ENCODE measurements at places on chromosomes 2 and 18. TPM values are rescaled to one million over a fixed set of nuclear protein-coding genes. Genes with fewer than 3 reads are reported as not detected.

GRCh38 chr2:176126929-176127773 is 2.4 kb upstream of the HOXD8 start:
- DNase-seq, result peak; percentile 53

DNA sequence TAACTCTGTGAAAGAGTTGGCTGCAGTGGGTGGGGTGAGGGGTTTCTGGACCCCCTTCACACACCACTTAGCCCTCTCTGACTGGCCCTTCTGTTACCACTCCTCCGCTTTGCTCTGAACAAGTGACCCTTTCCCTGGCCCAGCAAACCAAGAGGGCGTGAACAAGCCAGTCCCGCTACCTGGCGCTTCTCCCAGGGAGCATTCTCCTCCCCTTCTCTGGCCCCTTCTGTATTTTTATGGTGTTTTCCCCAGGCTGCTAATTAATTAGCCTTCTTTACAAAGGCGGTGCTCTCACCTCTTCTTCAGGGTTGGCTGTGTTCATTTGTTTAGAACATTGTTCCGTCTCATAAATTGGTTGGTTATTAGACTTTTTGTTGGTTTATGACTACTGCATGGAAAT is 180.1 kb downstream of the MGAT5 start:
- DNase-seq, result no peak

- no peak for DNase-seq
These were observed 26.5 kb upstream of the LINC00305 start for GRCh38 chr18:64175432-64175831.

GRCh38 chr2:141957321-141957720 is 173.5 kb downstream of the LRP1B start:
- no peak for DNase-seq

GRCh38 chr2:74756356-74756890 is 77.5 kb upstream of the HK2 start:
- DNase-seq, result no peak

GRCh38 chr2:19031642-19032041 is 326.8 kb downstream of the OSR1 start:
- no peak for DNase-seq

GRCh38 chr2:70937866-70938585 is 2.3 kb downstream of the ATP6V1B1 start:
- DNase-seq, result no peak

GRCh38 chr2:23757686-23758433 is 169.1 kb downstream of the ATAD2B start:
- DNase-seq, result peak; percentile 81

DNA sequence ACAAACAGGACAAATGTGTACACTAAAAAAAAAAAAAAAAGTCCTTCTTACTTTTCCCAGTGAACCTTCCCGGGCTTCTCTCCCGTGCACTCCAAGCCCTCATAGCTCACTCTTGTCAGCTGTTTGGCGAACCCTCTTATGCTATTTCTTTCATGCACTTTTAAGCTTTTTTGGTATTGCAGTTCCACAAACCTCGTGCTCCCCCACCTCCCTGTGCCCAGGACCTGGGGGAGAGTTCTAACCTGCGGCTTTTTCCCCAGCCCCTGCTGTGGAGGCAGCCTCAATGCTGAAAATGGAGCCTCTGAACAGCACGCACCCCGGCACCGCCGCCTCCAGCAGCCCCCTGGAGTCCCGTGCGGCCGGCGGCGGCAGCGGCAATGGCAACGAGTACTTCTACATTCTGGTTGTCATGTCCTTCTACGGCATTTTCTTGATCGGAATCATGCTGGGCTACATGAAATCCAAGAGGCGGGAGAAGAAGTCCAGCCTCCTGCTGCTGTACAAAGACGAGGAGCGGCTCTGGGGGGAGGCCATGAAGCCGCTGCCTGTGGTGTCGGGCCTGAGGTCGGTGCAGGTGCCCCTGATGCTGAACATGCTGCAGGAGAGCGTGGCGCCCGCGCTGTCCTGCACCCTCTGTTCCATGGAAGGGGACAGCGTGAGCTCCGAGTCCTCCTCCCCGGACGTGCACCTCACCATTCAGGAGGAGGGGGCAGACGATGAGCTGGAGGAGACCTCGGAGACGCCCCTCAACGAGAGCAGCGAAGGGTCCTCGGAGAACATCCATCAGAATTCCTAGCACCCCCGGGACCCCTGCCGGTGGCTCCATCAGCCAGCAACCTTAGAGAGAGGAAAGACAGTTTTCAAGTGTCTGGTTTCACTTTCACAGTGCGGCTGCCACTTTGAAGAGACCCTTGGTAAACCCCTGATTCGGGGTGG is 826 bp downstream of the KCNE4 start:
- no peak for DNase-seq

GRCh38 chr2:54710216-54710615 is 13.2 kb upstream of the EML6 start:
- no peak for DNase-seq

GRCh38 chr2:148670773-148671172 is 26.2 kb downstream of the EPC2 start:
- DNase-seq, result peak; percentile 22

- no peak for DNase-seq
These were observed 48.6 kb downstream of the ETAA1 start for GRCh38 chr2:67445652-67446268.

DNA sequence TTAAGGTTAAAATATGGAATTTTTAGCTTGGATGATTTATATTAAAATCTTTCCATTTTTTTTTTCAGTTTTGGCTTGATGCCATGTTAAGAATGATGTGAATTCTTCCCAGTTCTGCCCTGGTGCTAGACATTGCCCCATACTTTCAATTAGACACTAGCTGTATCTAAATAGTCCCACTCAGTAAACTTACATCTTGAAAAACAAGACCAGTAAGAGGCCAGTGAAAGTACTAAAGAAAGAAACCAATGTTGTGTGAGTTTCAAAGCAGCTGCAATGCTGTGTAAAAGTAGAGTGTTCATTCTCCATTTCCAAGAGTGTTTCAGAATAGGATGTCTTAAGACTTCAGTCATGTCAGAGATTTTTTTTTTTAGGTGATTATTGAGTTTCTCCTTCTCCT is 40.0 kb upstream of the CYBRD1 start:
- DNase-seq, result no peak

DNA sequence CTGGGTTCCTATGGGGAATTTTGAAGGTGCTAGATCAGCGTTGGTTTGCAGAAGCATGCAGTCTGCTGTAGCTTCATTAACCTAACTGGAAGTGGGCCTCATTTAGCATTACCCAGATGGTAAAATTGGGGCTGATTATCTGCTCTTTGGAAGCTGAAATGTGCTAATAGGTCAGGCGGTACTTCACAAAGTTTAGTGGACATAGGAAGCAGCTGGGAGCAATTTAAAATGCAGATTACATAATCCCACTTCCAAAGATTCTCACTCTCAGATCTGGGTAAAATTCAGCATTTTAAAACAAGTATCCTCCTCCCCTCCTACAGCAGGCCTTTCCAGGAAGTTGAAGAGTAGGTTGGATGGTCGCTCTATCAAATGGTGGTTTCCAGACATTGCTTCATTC is 907.0 kb downstream of the CPS1 start:
- DNase-seq, result no peak

DNA sequence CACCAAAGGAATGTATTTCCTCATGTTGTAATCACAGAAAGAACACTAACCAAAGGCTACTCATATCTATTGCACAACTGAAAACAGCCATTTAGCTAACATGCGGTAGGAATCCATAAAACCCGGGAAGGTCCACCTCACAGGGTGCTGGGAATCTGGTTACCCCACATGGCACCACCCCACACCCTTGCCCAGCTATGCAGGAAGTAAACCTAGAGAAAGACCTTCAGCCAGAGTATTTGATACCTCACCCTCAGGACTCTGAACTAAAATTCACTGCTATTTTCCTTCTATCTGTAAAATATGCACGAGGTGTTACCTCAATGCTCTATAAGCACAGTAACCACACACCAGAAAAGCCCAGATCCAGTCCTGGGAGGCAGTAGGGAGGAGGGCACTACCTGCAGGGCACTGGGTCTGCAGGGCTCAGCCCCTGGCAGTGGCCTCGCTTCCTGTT is 45.8 kb downstream of the PTPN2 start:
- peak; percentile 80 for DNase-seq

DNA sequence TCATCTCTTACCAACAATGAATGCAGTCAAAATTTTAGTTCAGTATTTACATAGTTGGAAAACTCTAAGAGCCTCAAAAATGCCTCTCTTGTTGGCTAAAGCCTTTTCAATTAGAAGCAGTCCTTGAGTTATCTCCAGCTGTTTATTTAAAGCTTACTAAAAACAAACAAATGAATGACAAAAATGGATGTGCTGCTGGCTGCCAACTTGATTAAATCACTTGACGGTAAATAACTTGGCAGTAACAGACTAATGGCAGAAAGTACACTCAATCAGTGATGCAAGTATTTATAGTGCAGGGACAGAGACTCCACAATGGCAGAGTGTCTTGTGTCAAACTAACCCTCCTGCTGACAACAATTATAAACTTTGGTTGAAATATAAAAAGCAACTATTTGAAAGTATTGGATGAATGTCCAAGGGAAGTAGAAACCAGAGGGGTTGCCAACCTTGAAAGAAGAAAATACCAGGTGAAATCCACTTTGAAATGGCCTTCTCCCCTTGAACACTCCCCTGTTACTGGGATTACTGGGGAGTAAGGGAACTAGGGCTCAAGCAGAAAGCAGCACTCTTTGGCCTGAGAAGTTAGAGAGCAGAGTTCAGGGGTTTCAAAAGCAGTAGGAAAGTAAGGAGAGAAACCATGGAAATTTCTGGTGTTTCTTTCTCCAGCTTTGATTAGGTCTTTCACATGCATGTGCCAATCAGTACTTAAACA is 245.2 kb upstream of the SPHKAP start:
- DNase-seq, result no peak

DNA sequence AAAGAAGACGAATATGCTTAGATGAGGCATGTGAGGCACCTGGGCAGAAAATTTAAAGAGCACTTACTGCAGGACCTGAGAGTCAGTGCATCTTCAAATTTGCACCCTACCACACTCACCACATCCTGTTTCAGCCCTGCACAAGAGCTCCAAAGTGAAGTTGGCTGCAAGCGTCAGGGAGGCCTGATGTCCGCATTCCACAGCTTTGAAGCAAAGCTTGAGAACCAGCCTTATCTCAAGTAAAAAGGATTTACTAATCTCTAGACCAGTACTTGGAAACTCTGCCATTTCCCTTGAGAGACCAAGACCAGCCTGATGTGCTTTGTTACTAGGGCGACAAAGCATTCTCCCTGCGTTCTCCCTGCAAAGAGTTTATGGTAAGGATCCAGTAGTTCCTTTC is 3.4 kb upstream of the ASNSD1 start:
- peak; percentile 11 for DNase-seq

DNA sequence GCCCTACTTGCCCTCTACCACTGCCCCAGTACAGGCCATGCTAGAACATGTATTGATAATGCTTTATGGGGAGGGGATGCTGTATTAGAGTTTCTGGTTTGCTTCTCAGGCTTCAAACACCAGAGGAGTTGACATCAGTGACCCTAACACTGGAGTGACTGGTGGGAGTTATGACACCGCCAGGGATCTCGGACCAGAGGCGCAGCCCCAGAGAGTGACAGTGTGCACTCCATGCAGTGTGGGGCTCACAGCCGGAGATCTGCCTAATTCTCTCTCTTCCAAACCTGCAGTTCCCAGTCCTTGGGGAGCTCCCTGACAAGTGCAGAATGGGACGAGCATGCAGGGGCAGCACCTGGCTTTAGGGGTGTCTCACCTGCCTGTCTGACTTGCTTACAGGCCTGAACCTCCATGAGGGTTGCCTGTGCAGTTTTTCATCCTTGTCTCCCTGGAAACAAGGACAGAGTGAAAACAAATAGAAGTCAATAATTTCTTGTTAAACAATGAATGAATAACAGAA is 244.9 kb upstream of the MYT1L start:
- DNase-seq, result no peak

DNA sequence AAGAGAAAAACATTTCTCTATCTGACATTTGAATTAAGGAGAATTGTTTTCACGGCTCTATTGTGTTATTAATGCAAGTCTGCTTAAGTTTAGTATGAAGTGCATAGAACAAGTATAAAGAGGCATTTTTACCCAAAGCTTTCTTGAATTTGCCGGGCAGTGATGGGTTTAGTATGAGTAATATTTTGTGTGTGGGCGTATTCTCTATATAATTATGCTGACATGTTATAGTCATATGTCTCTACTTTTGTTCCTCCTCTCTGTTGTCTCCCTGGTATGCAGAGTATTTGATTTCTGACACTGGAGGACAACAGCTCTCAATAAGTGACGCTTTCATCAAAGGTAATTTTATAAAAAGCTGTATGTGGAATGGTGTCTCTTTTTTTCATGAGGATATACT is 45.9 kb downstream of the PIKFYVE start:
- no peak for DNase-seq

DNA sequence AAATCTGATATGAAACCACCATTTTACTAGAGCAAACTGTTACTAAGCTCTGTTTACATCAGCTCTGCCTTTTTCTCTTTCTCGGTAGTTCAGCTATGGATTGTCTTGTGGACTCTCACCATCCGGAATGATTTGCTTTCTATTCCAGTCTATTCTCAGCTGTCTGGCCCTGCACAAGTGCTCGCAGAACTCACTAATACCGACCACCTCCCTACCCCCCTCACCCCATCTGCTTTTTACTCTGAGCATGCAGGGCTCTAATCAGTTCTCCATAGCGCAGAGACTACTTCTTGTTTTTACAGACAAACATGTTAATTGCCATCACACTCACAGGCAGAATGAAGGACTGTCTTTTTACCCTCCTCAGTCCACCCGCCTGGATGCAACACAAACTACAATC is 180.7 kb upstream of the POU3F3 start:
- no peak for DNase-seq

DNA sequence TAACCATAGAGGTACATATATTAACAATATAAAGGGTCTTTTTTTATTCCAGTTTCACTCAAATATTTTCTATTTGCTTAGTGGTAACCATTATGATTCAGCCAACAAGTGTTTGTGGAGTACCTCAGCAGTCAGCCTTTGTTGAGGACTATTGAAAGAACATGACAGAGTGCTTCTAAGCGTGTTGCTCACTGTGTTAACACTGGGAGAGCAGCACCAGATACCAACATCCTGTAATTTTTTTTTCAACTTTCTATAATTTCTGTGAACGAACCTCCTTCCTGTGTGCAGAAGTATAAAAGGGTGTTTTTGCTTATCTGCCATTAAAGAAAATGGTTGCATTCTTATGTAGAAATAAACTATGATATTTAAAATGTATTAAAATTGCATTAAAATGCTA is 239.0 kb downstream of the PHLPP1 start:
- no peak for DNase-seq

GRCh38 chr2:226791056-226791486 is 8.5 kb downstream of the IRS1 start:
- DNase-seq, result no peak

- DNase-seq, result no peak
These were observed 75.9 kb downstream of the SFXN5 start for GRCh38 chr2:72995430-72996116.

- DNase-seq, result peak; percentile 52
These were observed 85.3 kb upstream of the EFEMP1 start for GRCh38 chr2:56008661-56009431.

Gene PRSS56
- not detected for total RNA-seq

Gene AFF3
- 1.9 TPM for total RNA-seq

Gene ALK
- total RNA-seq, result 0.26 TPM

Gene RESP18
- total RNA-seq, result not detected

Gene LIMS4
- total RNA-seq, result 0.10 TPM

Gene LCT
- not detected for total RNA-seq

Gene ECEL1
- not detected for total RNA-seq

Gene SLC5A7
- not detected for total RNA-seq

Gene TEX44
- total RNA-seq, result not detected

Gene CD8B
- total RNA-seq, result not detected

Gene ALS2
- total RNA-seq, result 30.6 TPM

Gene TNFAIP6
- 0.21 TPM for total RNA-seq

Gene SPR
- 84.0 TPM for total RNA-seq

Gene SIX3
- not detected for total RNA-seq
